ENCODE measurements at places on chromosomes 12 and 14. TPM values are rescaled to one million over a fixed set of nuclear protein-coding genes. Genes with fewer than 3 reads are reported as not detected.

The SLC25A47 gene
- total RNA-seq = not detected

The LPAR5 gene
- 2.8 TPM for total RNA-seq

The RASSF8 gene
- 68.4 TPM for total RNA-seq

DNA sequence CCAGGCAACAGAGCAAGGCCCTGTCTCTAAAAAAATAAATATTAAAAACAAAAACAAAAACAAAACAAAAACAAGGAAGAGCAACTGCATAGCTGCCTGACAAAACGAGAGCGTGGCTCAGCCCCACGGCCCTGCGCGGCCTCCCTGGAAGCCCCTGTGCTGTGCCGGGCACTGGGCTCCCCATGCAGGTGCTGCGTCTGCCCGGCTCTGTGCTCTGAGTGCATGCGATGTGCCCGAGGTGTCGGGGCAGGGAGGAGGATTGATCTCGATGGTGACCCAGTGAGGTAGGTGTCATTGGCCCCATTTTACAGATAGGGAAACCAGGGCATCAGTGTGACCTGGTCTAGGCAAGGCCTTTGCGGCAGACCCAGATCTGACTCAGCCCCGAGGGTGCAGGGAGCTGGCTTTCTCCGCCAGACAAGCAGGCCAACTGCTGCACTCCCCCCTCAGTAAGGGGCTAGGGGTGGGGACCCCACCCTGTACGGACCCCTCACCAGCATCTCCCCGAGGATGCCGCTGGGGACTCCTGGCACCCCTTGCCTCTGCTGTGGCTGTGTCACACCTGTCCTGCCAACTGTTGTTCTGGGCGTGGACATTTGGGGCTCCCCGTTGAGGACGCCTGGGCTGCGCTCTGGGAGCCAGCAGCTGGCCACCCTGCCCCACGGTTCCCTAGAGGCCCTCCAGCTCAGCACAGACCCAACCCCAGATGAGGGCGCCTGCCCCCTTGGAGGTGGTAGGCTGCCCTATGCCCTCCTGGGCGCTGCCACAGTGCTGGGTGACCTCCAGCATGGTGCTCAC, 15.3 kb downstream of the GPR132 start:
- no peaks in the 10 kb centered on the region for H3K27me3 ChIP-seq
- no peaks in the 10 kb centered on the region for H3K36me3 ChIP-seq
- H3K4me3 ChIP-seq = no peak overlapping the region
- H3K4me1 ChIP-seq = no peaks in the 10 kb centered on the region

DNA sequence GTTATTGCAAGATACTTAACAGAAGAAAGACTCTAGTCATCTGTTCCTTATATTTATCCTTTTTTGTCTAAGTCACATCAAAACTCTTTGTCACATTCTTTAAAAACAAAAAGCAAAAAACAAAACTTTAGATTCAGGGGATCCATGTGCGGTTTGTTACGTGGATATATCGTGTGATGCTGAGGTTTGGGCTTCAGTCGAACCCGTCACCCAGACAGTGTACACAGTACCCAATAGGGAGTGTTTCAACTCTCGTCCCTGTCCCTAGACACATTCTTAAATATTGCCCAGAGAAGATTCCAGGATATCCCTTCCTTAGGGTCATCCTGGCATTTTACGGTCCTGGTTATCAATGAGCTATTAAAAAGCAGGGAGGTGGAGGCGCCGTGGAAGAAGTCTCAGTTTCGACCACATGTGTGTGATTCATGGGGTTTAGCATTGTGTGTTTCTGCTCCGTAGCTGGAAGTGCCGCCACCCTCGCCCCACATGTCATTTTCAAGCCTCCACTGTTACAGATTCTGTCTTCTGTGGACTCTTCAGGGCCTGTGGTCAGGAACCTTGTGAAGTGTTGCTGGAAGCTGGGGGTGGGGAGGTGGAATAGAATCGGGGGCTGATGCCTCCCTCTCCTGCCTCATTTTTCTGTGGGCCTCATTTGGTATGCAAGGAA, 19.9 kb downstream of the CCND2 start:
- no peaks in the 10 kb centered on the region for H3K36me3 ChIP-seq
- no peak overlapping the region for H3K4me3 ChIP-seq
- H3K4me1 ChIP-seq = no peaks in the 10 kb centered on the region
- H3K27ac ChIP-seq = peak overlapping the region; percentile 33
- no peaks in the 10 kb centered on the region for H3K27me3 ChIP-seq

- peaks cover 3% of the 10 kb centered on the region for H3K36me3 ChIP-seq
- no peak for DNase-seq
- H3K4me1 ChIP-seq = peaks cover 11% of the 10 kb centered on the region
- no peaks in the 10 kb centered on the region for H3K27me3 ChIP-seq
- H3K4me3 ChIP-seq = no peak overlapping the region
Measured at GRCh38 chr12:116821291-116821690, 60.0 kb downstream of the HRK start.

DNA sequence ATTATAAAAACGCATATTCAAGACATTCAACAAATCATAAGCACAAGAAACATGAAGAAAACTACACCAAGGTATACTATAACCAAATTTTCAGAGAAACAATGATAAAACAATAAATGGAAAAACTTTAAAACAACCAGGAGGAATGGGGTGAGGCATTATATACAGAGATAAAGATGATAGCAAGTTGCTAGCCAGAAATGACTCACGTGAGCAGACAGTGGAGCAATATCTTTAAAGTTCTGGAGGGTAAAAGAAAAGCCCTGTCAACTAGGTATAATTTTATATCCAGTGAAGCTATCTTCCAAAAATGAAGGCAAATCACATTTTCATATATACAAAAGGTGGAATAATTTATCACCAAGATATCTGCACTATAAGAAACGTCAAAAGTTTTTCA, 97.8 kb upstream of the PCED1B start:
- no peaks in the 10 kb centered on the region for H3K27me3 ChIP-seq
- H3K4me3 ChIP-seq = no peak overlapping the region
- no peaks in the 10 kb centered on the region for H3K36me3 ChIP-seq
- DNase-seq = no peak

GRCh38 chr12:115075552-115076170, 391.7 kb upstream of the TBX3 start:
- H3K27me3 ChIP-seq = peaks cover 8% of the 10 kb centered on the region
- no peak overlapping the region for H3K4me3 ChIP-seq
- no peaks in the 10 kb centered on the region for H3K36me3 ChIP-seq
- no peak for DNase-seq

DNA sequence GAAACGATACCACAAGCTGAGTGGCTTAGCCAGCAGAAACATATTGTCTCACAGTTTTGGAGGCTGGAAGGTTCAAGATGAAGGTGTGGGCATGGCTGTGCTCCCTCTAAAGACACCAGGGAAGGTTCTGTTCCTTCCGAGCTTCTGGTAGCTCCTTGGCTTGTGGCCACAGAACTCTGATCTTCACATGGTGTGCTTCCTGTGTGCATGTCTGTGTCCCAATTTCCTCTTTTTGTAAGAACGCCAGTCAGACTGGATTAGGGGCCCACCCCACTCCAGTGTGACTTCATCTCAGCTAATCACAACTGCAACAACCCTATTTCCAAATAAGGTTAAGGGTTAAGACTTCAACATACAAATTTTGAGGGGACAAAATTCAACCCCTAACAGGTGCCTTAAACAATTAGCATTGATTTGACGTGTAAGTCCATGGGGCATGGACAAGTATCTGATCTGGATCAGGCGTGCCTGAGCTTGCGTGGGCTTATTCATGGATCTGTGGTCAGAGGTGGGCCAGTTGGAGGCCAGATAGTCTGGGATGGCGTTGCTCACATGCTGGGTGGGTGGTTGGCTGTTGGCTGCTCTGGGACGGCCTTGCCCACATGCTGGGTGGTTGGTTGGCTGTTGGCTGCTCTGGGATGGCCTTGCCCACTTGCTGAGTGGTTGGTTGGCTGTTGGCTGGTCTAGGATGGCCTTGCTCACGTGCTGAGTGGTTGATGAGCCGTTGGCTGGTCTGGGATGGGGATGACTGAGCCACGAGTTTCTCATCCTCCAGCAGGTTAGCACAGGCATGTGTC, 88.5 kb downstream of the LGMN start:
- peak overlapping the region; percentile 83 for H3K27ac ChIP-seq
- no peak for DNase-seq
- H3K4me1 ChIP-seq = no peaks in the 10 kb centered on the region
- H3K36me3 ChIP-seq = no peaks in the 10 kb centered on the region

DNA sequence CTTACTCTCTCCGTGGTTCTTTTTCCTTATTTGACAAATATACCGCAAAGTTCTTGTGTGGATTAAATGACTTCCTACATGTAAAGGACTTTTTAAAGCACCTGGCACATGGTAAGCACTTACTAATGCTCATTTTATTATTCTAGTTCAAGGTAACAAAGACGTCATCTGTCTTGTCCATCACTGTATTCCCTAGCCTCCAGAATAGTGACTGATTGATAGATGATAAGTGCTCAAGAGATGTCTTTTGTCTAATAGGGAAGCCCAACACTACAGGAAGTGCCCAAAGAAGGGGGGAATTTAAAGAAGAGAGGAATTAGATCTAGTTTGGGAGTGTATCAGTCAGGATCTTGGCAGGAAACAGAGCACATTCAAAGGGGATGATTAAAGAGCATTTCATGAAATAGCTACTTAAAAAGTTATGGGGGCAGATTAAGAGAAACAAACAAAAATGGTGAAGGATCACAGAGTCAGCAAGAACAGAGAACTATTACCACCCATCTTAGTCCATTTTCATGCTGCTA, 151.9 kb downstream of the GXYLT1 start:
- H3K27ac ChIP-seq = no peak overlapping the region
- no peaks in the 10 kb centered on the region for H3K27me3 ChIP-seq
- no peaks in the 10 kb centered on the region for H3K4me1 ChIP-seq
- H3K4me3 ChIP-seq = no peak overlapping the region
- DNase-seq = peak; percentile 7
- no peaks in the 10 kb centered on the region for H3K36me3 ChIP-seq

All from lung (tissue), 17 donors.